ENCODE measurements at places on chromosomes 7 and 10.

- no peak for DNase-seq
Measured at GRCh38 chr7:154770361-154770760, 232.6 kb downstream of the PAXIP1 start.

DNA sequence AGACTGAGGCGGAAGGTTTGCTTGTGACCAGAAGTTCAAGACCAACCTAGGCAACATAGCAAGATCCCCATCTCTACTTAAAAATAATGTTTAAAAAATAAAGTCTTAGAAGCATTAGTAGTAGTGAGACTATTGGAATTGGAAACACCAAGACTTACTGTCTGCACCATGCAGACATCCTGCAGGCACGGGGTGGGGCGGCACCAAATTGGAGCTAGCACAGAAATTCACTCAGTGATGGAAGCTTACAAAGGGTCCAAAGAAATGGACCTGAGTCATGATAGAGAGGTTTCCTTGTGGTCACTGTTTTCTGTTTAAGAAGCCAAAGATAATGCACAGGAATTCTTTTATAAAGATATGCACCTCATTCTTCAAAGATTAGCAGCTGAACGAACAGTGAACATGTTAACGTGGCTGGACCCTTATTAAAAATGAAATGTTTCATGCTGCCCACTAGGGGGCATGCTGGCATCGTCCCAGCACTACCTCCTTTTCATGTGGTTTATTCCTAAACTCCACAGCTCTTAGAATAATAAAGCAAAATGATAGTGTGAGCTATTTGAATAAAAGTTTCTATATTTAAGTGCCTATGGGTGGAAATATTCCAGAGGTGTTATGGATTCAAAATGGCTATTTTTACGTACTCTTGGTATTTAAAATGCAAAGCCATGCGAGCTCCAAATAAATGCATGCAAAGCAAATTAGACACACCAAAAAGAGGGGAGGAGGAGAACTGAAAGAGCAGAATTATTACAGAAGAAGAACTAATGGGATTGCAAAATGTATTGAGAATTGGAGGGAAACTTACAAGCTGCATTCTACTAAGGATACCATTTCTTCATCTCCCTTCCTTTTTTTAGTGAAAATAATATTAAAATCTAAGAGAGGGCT is 28.6 kb downstream of the PDSS1 start:
- peak; percentile 60 for DNase-seq

GRCh38 chr7:156374335-156374734 is 266.2 kb upstream of the RNF32 start:
- no peak for DNase-seq

GRCh38 chr10:48605786-48606529 is 1.1 kb upstream of the ARHGAP22 start:
- DNase-seq = no peak

- no peak for DNase-seq
Measured at GRCh38 chr7:17781491-17782215, 158.6 kb downstream of the SNX13 start.

- peak; percentile 65 for DNase-seq
Measured at GRCh38 chr7:73841689-73842066, 638 bp downstream of the METTL27 start.

GRCh38 chr7:132739271-132739955 is 163.1 kb upstream of the PLXNA4 start:
- DNase-seq = no peak

DNA sequence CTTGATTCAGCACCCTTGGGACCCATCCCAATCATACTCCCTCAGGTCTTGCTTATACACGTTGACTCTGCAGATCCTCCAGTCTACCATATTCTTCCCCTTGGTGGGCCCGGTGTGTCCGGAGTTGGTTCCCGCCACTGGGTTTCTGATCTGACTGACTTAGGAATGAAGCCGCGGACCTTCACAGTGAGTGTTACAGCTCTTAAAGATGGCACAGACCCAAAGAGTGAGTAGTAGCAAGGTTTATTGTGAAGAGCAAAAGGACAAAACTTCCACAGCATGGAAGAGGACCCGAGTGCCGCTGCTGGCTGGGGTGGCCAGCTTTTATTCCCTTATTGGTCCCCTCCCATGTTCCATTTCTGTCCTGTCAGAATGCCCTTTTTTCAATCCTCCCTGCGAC is 5.9 kb upstream of the GDF10 start:
- DNase-seq = no peak

Measured in T47D (cell line).